ENCODE measurements at places on chromosomes 1 and 21.
A peak's percentile ranks its signal among the peaks of the same experiment; 100 is the strongest.

- no peak for DNase-seq
Observed at GRCh38 chr1:22736501-22737080, 26.0 kb downstream of the EPHB2 start.

DNA sequence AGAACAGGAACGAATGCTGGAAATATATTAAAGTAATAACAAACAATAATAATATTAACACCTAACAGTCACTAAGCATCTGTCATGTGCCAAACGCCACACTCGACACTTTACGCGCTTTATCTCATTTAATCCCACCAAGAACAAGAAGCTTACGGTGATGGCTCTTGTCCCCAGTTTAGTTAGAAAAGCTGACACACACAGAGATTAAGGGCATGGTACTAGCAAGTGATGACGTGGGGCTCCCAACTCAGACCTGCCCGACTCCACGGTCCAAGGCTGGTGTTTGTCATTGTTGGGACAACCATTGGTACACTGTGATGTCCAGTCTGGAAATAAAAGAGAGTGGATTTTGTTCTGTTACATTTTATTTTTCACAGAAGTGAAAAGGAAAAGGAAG is 41.1 kb upstream of the KIF26B start:
- no peak for DNase-seq

- DNase-seq: no peak
Observed at GRCh38 chr1:205068457-205069040, 15.7 kb downstream of the TMEM81 start.

DNA sequence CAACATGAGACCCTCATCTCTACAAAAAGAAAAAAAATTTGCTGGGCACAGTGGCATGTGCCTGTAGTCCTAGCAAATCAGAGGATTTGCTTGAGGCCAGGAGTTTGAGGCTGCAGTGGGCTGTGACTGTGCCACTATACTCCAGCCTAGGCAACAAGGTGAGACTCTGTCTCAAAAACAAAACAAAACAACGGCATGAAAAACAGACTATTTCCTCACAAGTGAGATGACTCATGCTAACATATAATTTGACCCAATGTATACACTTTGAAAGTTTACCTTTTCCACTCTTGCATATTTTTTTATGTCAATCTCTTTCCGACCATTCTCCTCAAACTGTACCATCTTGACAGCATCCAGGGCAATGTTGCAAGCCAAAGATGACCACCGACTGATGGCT is 17.5 kb downstream of the CCT3 start:
- no peak for DNase-seq

- DNase-seq: no peak
Observed at GRCh38 chr1:228754646-228755268, 19.5 kb downstream of the RHOU start.

DNA sequence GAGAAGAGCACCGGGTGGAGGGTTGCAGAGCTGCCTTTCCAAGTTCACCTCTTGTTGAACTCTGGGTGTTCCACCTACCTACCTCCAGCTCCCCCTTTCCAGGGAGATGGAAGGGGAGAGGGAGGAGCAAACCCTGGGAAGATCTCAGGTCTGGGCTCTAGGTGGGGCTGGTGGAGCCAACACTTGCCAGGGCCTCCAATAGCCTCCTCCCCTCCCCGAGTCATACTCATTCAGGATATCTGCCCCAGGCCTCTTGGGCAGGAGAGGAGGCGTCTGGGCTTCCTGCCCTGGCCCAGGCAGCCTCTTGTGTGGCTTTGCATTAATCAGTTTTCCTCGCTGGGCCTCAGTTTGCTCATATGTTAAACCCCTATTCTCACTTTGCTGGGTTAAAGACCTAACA is 13.4 kb downstream of the RAP1GAP start:
- no peak for DNase-seq

- no peak for DNase-seq
Observed at GRCh38 chr1:966135-966703, at the start of gene PLEKHN1. Gene PLEKHN1, plus strand, starts transcription at chr1:966482. Its CDS starts 50 bp downstream, at chr1:966532.

- no peak for DNase-seq
Observed at GRCh38 chr1:232369451-232370296, 260.3 kb downstream of the SIPA1L2 start.

- peak; percentile 50 for DNase-seq
Observed at GRCh38 chr21:46191257-46191685, 7.0 kb upstream of the SPATC1L start.

- no peak for DNase-seq
Observed at GRCh38 chr1:243454328-243454997, 198.6 kb downstream of the SDCCAG8 start.

DNA sequence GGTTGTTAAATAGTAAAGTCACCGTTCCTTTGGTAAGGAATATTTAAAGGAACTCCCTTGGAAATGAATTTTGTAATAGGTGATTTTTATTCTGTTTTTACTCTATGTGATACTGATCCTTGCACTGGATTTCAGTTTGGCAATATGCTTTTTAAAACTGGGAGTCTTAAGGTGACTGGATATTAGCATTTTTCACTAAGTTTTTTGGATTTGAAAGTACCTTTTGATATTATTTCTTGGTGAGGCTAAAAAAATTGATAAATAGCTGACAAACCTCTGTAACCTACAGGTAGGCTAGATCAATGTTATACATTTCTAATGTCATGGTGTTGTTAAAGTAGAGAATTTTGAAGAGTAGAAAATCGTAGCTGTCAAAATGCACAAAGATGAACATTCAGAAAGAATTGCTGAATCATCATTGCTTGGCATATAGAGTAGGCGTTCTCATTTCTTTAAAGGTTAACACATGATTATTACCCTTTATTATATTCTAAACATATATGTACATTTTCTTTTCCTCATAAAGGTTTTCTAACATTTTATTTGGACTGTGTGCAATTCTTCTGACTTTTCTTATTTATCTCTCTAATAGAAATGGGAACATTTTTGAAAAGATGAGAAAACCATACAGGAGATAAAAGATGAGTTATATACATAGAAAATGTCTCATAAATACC is 1.5 kb upstream of the DNAJB4 start:
- no peak for DNase-seq

DNA sequence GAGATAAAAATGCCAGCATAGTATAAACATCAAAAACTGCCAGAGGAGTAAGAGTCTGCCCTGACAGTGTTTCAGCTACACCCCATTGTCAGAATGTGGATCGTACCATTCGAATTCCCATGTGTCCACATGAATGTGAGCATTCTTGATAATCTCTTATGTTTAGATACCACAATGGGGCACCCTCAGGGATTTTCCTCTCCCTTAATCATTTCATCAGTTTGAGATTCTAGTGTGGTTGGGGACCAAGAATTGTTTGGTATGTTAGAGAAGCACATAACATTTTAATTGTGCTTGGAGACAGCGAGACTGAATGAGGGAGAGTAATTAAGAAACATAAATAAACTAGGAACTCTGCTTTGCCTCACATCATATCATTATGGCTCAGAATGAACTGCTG is 120.2 kb downstream of the ZC3H11B start:
- DNase-seq: no peak

DNA sequence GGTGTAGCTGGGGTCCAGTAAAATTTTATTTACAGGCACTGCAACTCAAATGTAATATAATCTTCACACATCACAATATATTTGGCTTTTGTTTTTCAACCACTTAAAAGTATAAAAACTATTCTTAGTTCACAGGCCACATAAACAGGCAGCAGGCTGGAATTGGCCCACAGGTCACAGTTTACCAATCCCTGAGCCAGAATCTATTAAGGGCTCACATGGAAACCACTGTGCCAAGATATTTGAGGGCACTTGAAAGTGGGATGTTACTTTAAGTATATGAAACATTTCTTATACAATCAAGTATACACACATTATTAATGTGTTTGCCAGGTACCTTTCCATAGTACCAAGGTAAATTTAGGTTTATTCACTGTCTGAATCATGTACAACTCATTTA is 71.9 kb upstream of the PRDX6 start:
- DNase-seq: no peak
